Fibroblast of skin of left quadriceps (primary cell): ENCODE measurements at places on chromosomes 1 and 21.
A peak's percentile ranks its signal among the peaks of the same experiment; 100 is the strongest.

- DNase-seq, result no peak
Observed at GRCh38 chr1:158916085-158916484, 15.3 kb upstream of the PYHIN1 start.

DNA sequence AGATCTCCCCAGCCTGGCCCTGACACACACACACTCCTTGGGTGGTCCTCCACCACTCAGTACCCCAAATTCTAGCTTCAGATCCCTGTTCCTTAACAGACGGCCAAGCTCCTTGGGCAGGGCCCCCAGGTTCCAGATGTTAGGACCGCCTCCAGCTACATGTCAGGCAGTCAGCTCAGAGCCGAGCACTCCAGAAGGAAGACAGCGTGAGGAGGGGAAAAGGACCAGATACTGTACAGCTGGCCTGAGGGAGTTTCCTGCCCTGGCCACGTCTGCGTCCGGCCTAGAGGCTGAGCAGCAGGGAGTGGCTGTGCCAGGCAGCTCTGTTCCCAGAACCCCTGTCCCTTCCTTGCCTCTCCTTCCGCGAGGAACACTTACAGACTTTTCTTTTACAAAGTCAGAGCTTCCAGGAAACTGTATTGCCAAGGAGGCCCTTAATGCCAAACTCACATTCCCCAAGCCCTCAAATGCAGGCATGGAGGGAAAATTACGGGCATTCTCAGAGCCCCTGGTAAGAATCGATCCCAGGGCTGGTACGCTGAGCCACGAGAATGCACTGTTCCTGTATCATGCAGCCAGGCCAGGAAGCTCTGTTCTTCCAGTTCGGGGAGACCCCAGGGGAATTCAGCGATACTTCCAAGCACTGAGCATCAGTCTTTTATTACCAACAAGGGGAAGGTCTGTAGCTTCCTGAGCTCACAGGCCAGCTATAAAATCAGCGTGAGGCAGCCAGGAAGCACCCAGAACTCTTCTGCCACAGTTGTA lies 45.2 kb upstream of the CNTN2 start:
- no peak for DNase-seq

GRCh38 chr21:27168084-27168483 lies 201.2 kb upstream of the ADAMTS5 start:
- no peak for DNase-seq

DNA sequence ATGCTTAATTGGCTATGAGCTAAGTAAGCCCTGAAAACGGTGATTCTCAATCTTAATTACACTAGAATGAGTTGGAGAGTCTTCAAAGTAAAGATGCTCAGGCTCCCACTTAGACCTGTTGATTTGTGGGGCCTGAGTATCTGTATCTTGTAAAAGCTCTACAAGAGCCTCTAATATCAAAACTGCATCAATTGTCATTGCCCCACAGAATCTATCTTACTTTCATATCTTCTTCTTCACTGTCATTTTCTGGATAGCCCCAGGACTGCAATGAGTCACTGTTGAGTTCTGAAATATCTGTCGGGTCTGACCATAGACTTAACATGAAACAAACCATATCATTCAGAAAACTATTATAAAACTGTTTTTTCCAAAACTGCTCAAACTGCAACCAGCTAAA lies 102.8 kb upstream of the SERTAD4 start:
- no peak for DNase-seq

- no peak for DNase-seq
Observed at GRCh38 chr1:193189442-193190095, 3.2 kb upstream of the B3GALT2 start.

GRCh38 chr1:40276122-40276521 lies 18.1 kb downstream of the ZMPSTE24 start:
- no peak for DNase-seq

GRCh38 chr21:16071092-16071491 lies 341.3 kb downstream of the USP25 start:
- peak; percentile 78 for DNase-seq

- DNase-seq, result peak; percentile 61
Observed at GRCh38 chr1:153985941-153986761, at the start of gene RAB13. Gene RAB13, minus strand, starts transcription at chr1:153986339. Its CDS starts 103 bp downstream, at chr1:153986236.

GRCh38 chr21:32312976-32313375 lies 14.3 kb downstream of the MRAP start:
- DNase-seq, result no peak

DNA sequence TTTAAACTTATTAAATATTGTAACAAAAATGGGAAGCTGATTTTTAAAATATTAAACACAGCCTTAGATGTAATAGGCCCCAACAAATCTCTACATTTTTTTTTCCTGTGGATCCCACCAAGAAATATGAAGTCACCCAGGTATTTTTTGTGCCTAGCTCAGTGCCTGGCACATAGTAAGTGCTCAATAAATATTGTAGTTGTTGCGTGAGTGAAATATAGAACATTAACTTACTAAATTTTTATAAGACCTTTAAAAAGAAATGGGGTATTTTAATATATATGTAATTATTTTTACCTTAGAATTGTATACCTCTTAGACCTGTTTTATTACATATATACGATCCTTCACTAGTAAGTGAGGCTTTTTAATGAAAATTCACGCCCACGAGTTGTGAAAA lies 569 bp upstream of the DNAH14 start:
- DNase-seq, result no peak

DNA sequence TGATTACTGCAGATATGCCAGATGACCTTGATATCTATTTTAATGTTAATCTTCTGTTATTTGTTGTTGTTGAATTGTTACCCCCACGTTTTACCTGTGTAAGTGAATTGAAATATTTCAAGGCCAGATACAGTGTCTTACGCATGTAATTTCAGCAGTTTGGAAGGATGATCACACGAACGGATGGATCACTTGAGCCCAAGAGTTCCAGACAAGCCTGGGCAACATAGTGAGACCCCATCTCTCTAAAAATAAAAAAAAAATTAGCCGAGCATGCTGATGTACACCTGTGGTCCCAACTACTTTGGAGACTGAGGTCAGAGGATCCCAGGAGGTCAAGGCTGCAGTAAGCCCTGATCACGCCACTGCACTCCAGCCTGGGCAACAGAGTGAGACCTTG lies 32.2 kb downstream of the SDCCAG8 start:
- no peak for DNase-seq

- DNase-seq, result no peak
Observed at GRCh38 chr1:53206735-53207379, 10.2 kb downstream of the CPT2 start.

DNA sequence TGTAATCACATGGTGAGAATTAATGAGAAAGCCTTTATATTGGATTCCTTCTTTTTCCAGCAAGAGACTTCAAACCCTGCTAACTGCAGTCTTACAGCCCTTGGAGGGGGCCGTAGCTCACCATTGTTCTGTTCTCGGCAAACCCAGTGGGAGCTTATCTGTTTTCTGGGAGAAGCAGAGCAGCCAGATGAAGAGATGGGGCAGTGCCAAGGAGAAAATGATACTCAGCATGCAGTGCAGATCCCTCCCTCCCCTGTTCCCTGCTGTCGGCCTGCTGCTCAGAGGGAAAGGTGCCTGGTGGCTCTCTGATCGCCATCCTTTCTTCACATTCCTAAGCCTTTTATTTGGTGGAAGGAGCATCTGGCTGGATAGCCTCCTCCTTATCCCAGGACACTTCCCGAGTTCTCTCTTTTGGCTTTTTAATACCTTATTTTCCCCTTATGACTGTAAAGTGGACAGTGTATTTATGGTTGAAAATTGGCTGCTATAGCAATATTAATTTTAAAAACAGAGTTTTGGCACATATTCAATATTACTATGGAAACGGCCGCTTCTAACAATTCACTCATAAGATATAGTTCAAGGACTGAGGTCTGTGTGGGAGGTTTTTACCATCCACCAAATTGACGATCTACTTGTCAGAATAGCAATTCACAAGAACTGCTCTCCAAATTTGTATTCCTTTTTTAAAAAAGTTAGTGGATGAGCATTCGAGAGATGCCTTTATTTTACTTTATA lies 203.4 kb downstream of the CRB1 start:
- no peak for DNase-seq

GRCh38 chr1:159868766-159869165 lies 6.3 kb upstream of the VSIG8 start:
- no peak for DNase-seq
